ENCODE measurements at places on chromosomes 3 and 15.
A peak's percentile ranks its signal among the peaks of the same experiment; 100 is the strongest.

DNA sequence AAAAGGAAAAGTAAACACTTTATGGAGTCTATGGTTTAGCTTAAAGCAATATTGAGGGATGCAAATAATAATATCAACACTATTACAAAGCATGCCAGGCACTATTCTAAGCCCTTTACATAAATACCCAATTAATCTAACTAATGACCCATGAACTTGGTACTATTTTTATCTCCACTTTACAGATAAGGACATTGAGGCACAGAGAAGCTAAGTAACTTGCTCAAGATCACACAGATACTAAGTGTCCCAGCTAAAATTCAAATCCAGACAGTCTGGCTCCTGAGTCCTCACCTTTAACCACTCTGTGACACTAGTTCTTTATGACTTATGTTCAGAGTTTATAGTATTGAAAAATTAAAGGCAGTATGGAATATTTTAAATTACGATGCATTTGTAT, 5.6 kb downstream of the MBD4 start:
- no peak for DNase-seq

- peak; percentile 75 for DNase-seq
Measured at GRCh38 chr3:13022348-13023234, 50.6 kb downstream of the IQSEC1 start.

- DNase-seq = no peak
Measured at GRCh38 chr3:39781025-39781424, 28.4 kb upstream of the MYRIP start.

- no peak for DNase-seq
Measured at GRCh38 chr15:67396114-67396513, 124.8 kb upstream of the C15orf61 start.

DNA sequence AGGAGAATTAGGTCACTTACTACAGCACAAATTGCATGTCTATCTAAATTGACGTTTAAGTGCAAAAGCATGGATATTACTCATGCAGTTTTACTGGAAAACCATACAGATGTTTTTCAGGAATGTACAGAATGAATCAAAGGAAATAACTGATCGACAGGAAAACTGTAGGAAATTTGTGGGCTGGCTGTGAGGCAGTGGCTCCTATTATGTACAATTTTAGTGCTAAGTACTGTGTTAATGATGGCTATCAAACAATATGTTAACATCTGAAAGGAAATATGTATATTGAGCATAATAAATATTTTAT, 6.9 kb downstream of the NUDT16 start:
- no peak for DNase-seq

GRCh38 chr3:187130346-187131066, 8.8 kb downstream of the RPL39L start:
- DNase-seq = peak; percentile 10

- DNase-seq = no peak
Measured at GRCh38 chr3:107979538-107979937, 111.3 kb downstream of the CD47 start.

- DNase-seq = no peak
Measured at GRCh38 chr3:153130312-153130977, 31.6 kb upstream of the RAP2B start.

GRCh38 chr15:92653836-92654539, 1.6 kb downstream of the FAM174B start:
- DNase-seq = no peak

DNA sequence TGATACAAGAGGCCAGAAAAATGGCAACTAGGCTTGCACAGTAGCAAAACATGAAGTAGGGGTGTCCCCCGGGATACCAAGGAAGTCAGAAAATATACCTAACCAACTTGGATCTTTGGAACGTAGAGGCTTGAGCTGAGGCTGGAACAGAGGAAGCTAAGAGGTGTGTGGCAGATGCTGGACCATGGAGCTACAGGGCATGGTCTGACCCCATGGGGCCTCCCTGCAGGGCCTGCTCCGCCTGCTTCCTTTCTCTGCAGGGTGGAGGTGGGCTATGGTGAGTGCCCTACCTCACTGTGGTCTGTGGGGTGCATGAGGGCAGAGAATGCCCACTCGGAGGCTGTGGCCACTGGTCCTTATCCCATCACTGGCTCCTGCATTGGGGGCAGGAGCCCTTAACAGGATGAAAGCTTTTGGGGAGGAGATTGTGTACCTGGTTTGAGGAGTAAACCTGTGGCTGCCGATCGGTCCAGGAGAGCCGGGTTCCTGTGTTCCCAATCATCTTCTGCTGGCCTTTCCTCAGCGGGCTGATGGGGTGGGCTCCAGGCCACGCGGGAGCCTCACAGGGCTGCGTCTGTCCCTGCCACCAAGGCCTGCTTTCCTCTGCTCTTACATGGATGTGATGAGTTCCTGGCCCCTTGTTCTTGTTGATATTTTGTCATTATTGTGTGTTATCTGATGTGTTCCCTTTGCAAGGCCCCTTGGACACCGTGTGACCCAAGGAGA, 96.8 kb downstream of the OCA2 start:
- DNase-seq = no peak

Measured in AG04450 (cell line).